ENCODE measurements at places on chromosomes 12 and 14.

GRCh38 chr12:132393991-132394949 lies 64.9 kb upstream of the GALNT9 start:
- DNase-seq = no peak

DNA sequence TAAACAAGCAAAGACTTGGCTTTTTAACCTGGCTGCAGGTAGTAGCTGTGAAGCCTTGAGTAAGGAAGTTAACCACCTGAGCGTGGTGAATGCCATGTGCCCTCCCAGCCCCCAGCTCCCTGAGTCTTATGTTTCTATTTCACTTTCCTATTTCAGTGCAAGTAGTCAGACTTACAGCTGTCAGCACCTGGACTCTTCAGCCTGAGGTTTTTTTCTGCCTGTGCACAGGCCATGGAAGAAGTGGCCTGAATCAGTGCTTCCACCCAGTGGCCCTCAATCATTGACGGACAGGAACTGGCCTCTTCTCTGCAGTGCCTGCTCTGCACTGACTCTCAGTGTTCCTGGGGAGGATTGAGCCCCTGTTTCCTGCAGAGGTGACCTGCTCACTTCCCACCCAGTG lies 796.4 kb downstream of the MED13L start:
- DNase-seq = no peak

DNA sequence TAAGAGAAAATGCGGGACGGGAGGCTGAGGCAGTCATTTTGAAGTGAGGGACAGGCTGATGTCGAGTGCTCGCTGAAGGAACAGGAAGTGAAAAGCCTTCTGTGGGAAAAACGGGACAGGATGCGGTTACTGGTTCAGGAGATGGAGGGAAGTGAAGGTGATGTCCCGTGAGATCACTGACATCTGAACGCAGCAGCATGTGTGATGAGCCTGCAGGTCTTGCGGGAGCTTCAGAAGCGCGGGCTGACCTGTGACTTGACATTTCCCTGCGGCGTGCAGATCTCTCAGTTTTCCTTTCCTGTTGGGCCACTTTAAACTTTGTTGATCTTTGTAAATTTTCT lies 77.8 kb downstream of the DDX51 start:
- no peak for DNase-seq

DNA sequence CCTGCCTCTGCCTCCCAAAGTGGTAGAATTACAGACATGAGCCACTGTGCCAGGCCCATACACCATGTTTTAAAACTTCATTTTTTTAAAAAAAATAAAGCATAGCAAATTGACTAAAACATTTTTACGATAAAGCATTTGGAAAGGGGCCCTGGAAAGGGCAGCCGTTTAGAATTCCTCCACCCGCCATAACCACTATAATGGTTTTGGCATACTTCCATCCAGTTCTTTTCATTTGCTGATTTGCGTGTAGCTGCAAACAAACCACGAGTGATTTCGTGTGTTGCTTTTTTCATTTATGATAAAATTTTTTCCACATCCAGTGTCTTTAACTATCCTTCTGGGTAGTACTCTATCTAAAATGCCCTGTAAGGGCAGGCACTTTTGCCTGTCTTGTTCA lies 91.8 kb upstream of the RIN3 start:
- peak; percentile 67 for DNase-seq

GRCh38 chr14:54778618-54779345 lies 123.8 kb downstream of the GCH1 start:
- no peak for DNase-seq

DNA sequence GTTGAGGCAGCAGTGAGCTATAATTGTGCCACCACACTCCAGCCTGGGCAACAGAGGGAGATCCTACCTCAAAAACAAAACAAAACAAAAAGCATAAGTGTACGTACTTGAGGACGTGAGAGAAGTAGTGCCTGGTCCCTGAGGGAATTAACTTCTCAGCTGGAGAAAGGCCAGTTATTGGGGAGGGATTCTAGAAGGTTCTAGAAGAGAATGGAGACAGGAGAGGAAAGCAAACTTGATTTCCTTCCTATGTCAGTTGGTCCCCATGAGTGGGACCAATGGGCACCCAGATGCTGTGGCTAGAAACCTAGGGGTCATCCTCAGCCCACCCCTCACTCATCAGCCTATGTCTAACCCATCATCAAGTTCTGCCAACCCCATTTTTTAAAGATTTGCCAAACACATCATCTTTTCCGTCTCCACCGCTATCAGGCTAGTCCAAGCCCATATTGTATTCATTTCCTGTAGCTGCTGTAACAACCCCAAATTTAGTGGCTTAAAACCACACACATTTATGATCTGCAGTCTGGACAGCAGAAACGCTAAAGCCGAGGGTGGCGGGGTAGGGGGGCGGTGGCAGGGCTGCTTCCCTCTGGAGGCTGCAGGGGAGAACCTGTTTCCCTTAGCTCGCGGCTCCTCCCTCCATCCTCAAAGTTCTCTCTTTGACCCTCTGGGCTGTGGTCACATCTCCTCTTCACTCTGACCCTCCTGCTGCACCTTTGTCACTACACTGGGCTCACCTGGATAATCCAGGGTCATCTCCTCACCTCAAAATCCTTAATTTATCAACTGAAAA lies 7.2 kb upstream of the RBM19 start:
- DNase-seq = no peak

DNA sequence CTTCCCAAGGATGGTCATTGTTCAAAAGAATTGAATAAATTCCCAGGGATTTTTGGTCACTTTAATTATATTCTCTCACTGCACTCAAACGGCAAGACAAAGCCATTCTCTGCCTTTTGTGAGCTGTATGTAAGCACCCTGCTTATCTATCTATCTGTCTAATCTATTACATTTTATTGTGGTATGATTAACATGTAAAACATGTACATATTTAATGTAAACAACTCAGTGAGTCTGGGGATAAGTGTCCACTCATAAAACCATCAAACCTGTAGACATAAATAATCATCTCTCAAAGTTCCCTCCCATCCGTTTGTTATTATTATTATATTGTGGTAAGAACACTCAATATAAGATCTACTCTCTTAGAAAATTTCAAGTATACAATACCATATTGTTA lies 167.1 kb downstream of the CAND1 start:
- DNase-seq = no peak

DNA sequence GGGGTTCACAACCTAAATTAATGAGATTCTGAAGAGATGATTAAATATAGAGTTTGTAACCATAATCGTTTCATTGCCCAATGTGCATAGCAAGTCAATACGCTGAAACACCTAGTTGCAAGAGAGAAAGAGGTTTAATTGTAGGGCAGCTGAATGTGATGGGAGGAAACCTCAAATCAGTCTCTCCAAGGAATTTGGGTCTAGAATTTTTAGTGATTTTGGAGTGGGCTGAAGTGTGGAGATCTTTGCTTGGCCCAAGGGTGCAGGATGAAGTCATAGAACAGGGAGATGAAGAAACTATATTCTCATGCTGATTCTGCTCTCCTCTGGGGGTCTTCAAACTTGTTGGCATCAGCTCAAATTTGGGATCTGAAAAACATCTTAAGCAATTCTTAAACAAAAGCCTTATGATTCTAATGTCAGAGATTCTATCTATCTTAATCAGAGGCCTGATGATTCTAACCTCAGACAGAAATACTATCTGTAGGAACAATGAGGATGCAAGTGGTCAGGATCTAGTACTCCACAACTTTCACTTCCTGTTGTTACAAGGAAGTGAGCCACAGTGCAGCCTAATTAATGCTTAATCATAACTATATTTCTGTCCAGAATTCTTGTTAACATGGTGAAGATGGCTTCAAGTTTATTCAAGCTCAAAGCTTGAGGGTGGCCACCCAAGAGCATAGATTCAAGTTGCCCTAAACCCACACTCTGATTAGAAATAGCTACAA lies 80.2 kb upstream of the FUT8 start:
- DNase-seq = peak; percentile 49

- DNase-seq = no peak
Measured at GRCh38 chr14:54385556-54385955, 11.3 kb upstream of the CDKN3 start.

- DNase-seq = no peak
Measured at GRCh38 chr12:41188058-41188840, at the start of gene PDZRN4. PDZRN4 (plus strand) TSS chr12:41188320.

DNA sequence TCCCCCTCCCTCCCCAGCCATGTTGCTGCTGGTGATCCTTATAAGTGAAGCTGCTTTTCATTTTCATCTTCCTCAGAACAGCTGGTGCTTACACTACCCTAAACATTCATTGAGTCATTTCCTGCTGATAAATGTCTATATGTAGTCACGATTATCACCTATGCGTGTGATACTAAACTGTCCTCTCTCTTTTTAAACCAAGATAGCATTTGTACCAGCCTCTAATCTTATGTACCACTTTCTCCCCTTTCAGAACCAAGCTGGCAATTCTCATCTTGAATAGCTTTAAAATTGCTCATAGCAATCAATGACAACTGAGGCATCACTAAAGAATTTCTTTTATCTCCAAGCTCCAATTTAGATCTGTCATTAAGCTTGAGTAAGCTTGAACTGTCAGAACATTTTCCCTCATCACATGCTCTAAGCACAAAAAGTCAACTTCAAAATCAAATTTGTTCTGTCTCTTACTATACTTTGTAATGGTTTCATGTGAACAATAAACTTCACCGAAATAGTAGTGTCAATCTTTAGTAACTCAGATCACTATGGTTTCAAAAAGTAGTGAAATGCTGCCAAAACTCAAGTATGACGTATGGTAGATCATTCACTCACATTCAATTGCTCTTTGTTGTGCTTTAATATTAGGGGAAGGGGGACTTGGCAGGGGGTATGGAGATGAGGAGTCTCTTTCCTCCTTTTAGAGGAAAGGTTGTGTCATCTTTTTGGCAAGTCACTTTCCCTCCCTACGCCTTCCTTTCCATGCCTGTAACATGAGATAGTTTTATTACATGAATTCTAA lies 178.1 kb upstream of the NOVA1 start:
- DNase-seq = peak; percentile 58

DNA sequence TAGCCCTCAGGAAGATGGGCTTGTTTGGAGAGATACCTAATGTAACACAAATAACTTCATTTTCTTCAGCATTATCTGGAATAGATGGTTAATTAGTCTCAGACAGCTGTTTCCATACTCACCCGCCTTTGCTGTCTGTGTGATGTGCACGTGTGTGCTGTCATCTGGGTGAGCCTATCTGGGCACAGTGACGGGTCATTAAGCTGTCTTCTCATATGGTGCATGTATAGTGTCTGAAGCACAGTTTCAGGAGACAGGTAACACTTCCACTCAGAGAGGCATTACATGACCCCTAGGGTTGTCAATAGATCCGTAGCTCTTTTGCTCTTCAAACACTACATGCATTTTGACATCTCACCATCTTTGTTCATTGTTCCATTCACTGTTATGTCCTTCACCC lies 493.3 kb downstream of the APAF1 start:
- no peak for DNase-seq

GRCh38 chr12:76560086-76560491 lies 518 bp upstream of the OSBPL8 start:
- DNase-seq = no peak

DNA sequence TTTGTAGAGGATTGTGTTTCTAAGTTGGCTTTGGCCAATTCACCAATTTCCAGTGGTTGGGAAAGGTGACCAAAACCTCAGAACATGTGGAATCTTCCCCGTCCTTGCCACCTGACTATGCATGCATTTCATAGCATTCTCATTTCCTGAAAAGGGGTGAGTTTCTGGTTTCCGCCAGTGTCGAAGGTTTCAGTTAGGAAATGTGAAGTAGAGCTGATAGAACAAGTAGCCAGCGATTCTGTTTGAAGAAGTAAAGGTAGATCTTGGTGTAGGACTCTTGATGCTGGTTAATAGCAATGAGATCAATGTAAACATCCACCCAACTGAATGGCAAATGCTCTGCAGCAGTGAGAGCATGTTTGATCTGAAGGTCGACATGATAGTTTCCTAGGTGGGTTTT lies 15.9 kb downstream of the SMOC1 start:
- no peak for DNase-seq

GRCh38 chr14:66101662-66102061 lies 384.5 kb upstream of the CCDC196 start:
- no peak for DNase-seq

- DNase-seq = no peak
Measured at GRCh38 chr14:90567191-90567590, 170.4 kb downstream of the CALM1 start.

- peak; percentile 64 for DNase-seq
Measured at GRCh38 chr14:55701638-55702037, 121.6 kb downstream of the KTN1 start.
